ENCODE measurements at places on chromosomes 2 and 18. TPM values are rescaled to one million over a fixed set of nuclear protein-coding genes. Genes with fewer than 3 reads are reported as not detected.

The LYPD6 gene
- total RNA-seq, result 0.16 TPM

The KCNJ3 gene
- 1.6 TPM for total RNA-seq

DNA sequence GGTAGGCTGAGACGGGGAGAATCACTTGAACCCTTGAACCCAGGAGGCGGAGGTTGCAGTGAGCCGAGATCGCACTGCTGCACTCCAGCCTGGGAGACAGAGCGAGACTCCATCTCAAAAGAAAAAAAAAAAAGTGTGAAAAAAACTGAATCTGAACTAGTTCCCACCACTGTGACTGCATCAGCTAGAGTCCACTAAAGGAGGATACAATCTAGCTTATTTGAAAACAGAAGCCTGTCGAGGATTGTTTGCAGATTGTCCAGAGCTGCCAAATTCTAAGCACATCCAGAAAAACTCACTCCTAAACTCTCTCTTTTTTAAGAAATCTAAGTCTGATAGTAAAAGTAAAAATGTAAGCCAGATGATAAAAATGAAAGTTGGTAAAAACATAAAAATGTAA is 10.6 kb downstream of the GFPT1 start:
- H3K27me3 ChIP-seq, result no peaks in the 10 kb centered on the region
- H3K4me3 ChIP-seq, result no peak overlapping the region
- no peak overlapping the region for H3K27ac ChIP-seq
- no peaks in the 10 kb centered on the region for H3K4me1 ChIP-seq
- DNase-seq, result no peak

DNA sequence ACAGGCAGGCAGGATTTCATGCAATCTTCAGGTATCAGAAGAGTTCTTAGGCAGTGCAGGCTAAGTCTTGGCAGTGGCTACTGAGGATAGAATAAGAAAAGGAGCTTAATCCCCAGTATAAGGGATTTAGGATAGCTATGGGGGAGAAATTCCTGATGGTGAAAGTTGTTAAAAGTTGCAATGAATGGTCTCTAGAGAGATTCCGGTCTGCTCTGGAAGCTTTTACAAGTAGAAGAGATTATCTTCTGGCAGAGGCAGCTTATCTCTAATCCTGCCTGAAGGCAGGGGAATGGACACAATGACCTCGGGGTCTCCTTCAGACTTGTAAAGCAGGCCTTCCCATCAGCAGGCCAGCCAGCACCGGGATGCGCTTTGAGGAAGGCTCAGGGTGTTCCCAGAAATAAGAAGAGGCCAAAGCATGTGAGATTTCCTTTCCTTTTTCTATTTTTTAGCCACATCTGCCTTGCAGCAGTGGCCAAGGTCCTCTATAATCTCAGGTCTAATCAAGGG is 253.9 kb upstream of the KLHL29 start:
- peaks cover 4% of the 10 kb centered on the region for H3K4me1 ChIP-seq
- no peak overlapping the region for H3K27ac ChIP-seq
- H3K36me3 ChIP-seq, result no peaks in the 10 kb centered on the region
- DNase-seq, result no peak

The SPATA3 gene
- not detected for total RNA-seq

DNA sequence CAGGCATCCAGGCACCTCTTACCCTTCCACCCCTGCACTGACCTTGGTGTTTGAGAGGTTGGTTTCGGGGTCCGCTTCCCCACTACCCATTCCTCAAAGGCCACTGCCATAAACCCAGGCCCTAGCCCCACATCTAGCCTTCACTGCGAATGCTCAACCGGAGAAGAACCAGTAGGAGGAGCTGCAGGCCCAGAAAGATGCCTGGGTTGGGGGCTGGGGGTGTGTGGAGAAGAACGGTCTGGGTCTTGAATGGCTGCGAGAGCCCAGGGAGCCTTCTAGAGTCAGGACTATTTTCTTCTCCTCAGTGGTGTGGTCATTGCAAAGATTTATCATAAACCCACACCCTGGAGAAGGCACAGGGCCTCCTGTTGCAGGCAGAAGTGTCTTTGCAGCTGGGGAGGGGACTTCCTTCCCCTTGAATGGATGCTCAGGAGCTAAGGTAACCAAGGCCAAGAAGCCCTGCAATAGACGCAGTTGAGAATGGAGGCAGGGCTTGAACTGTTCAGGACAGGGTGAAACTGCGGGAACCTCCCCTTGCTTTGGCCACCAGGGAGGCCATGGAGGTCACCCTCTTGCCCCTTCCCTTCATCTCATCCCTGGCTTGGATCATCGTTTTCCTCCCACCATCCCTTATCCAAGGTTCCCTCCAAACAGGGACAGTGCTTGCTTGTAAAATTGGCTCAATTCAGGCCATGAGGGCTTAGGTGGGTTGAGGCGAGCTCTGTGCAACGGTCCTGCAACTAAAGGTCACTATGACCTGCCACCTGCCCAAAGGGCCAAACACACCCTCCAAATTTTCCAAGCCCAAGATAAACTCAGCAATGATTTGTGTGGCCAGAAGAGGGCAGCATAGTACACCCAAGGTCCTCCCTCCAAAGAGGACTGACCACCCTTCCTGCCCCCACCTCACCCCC is 20.9 kb downstream of the THNSL2 start:
- H3K4me3 ChIP-seq, result no peak overlapping the region
- no peaks in the 10 kb centered on the region for H3K4me1 ChIP-seq
- no peak overlapping the region for H3K27ac ChIP-seq
- DNase-seq, result no peak

DNA sequence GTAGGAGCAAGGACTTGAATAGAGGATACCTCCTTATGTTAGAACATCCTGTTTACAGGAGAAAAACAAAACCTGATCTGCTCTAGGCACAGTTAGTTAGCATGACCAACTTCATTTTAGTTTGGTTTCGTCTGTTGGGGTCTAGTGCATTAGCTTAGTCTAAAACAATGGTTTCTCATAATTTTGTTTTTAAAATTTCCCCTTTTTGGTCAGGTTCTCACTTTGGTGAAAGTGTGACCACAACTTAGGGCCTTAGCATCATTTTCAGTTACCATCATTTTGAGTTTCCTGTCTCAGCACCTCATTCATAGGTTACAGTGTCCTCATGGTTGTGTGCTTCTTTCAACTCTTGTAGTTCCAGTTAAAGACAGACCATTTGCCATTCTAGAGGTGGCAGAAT is 1277.0 kb upstream of the SLC39A10 start:
- H3K4me3 ChIP-seq, result no peak overlapping the region
- no peaks in the 10 kb centered on the region for H3K36me3 ChIP-seq
- H3K27ac ChIP-seq, result no peak overlapping the region

GRCh38 chr2:150441784-150442183 is 45.7 kb downstream of the RND3 start:
- no peaks in the 10 kb centered on the region for H3K27me3 ChIP-seq
- no peaks in the 10 kb centered on the region for H3K36me3 ChIP-seq
- no peaks in the 10 kb centered on the region for H3K4me1 ChIP-seq
- DNase-seq, result no peak
- no peak overlapping the region for H3K4me3 ChIP-seq

The TET3 gene
- total RNA-seq, result 13.2 TPM

GRCh38 chr18:23281626-23282436 is 146.5 kb downstream of the CABLES1 start:
- peak overlapping the region; percentile 88 for H3K27ac ChIP-seq
- no peaks in the 10 kb centered on the region for H3K27me3 ChIP-seq
- peaks cover 15% of the 10 kb centered on the region for H3K4me1 ChIP-seq
- H3K36me3 ChIP-seq, result no peaks in the 10 kb centered on the region
- DNase-seq, result peak; percentile 71

DNA sequence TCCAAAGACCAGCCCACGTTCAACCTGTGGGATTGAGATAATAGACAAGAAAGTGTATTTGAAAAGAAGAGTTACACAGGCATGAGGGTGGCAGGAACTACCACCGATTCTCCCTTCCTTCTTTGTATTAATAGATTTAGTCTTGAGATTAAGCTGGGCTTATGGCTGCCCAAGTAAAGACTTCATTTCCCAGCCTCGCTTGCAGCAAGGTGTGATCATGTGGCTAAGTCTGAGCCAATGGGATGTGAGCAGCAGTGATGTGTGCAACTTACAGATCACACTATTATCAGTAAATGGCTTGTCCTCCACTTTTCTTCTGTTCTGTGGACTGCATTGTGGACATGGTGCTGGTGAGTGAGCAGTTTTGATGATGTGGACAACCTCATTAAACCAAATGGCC is 101.7 kb downstream of the POLR1A start:
- no peaks in the 10 kb centered on the region for H3K36me3 ChIP-seq
- H3K27me3 ChIP-seq, result no peaks in the 10 kb centered on the region
- H3K27ac ChIP-seq, result no peak overlapping the region
- no peak overlapping the region for H3K4me3 ChIP-seq
- H3K4me1 ChIP-seq, result peaks cover 4% of the 10 kb centered on the region

DNA sequence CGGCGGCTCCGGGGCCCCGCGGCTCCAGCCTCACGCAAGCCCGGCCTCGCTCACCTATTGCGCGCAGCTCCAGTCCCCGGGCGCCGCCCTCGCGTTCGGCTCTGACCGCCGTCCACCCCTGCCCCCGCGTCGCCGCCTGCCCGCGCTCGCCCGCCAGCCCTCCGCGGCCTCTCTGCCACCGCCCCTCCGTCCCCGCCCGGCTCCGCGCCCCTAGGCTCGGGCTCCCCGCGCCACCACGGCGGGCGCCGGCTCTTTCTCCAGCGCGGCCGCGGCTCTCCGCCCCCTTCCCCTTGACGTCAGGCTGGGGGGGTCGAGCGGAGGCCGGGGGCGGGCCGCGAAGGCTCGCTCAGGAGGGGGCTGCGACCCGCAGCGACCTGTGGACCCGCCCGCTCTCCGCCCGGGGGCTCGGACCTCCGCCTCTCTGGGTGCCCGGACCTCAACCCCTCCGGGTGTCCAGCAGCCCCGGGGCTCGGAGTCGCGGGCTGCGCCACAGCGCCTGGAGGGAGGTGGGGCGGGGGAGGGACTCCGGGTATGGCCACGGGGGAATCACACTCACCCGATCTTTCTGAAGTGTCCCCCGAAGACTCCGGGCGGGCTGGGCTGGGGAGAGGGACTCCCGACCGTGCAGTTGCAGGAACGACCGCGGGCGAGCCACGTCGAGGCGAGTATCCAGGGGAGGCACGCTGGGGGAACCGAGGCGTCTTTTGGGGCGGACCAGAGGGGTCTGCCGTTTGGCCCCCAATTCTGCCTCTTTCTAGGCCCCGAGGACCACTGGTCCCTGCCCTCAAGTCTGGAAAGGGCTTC is at the start of gene SEMA4C:
Gene SEMA4C (minus strand): TSS at position 259 of the 804 bp plus-strand sequence. CDS start 2,194 bp downstream, outside the sequence.
- H3K36me3 ChIP-seq, result no peaks in the 10 kb centered on the region
- H3K4me3 ChIP-seq, result peak within 1 kb of the TSS; percentile 92
- H3K4me1 ChIP-seq, result peaks cover 10% of the 10 kb centered on the region
- DNase-seq, result peak; percentile 70
- H3K27ac ChIP-seq, result peak within 1 kb of the TSS; percentile 96

The EMX1 gene
- not detected for total RNA-seq

DNA sequence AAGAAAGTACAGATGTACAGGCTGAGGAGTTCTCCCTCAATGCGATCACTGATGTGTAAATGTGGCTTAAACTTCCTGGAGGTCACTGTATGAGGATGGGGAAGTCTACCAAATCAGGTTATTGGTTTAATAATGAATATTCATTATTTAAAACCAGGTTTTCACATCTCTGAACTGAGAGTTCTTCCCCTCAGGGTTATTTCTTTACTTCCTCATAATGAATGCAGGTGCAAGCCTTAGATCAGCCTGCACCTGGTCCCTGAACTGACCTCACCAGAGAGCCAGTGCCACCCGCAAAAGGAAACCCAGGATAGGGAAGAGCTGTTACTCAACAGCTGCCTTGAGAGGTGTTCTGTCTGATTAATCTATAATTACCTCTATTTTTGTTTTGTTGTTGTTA is 369.0 kb downstream of the EPHA4 start:
- no peak overlapping the region for H3K27ac ChIP-seq
- no peaks in the 10 kb centered on the region for H3K4me1 ChIP-seq
- H3K36me3 ChIP-seq, result no peaks in the 10 kb centered on the region

The SEPTIN2 gene
- total RNA-seq, result 321 TPM

The LCT gene
- not detected for total RNA-seq

GRCh38 chr2:45932278-45932975 is 281.0 kb downstream of the PRKCE start:
- H3K4me3 ChIP-seq, result no peak overlapping the region
- no peak overlapping the region for H3K27ac ChIP-seq
- no peak for DNase-seq
- H3K4me1 ChIP-seq, result peaks cover 3% of the 10 kb centered on the region
- H3K36me3 ChIP-seq, result no peaks in the 10 kb centered on the region
- no peaks in the 10 kb centered on the region for H3K27me3 ChIP-seq

GRCh38 chr2:231717281-231718171 is 9.2 kb downstream of the PTMA start:
- no peak overlapping the region for H3K4me3 ChIP-seq
- DNase-seq, result peak; percentile 45
- no peaks in the 10 kb centered on the region for H3K36me3 ChIP-seq
- H3K27me3 ChIP-seq, result no peaks in the 10 kb centered on the region

DNA sequence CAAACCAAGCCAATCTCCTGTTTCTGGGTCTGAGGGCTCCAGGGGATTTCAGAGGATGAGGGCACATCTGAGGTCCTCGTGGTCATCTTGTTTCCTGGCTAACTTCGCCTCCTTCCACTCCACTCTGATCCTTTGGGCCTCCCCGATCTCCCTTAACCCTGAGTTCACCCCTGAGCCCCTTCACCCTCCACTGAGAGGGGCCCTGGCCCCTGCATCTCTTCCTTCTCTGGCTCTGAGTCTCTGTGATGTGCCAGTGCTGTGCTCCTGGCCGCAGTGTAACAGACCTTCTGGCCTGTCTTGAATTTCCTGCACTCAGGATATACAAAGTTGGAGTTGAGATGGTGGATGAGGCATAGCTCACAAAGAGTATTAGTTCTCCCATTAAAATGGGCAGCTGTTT is 84.7 kb upstream of the BOD1L2 start:
- no peaks in the 10 kb centered on the region for H3K36me3 ChIP-seq
- H3K4me1 ChIP-seq, result no peaks in the 10 kb centered on the region
- no peak overlapping the region for H3K27ac ChIP-seq
- DNase-seq, result no peak

- H3K4me3 ChIP-seq, result no peak overlapping the region
- no peak for DNase-seq
- H3K4me1 ChIP-seq, result no peaks in the 10 kb centered on the region
- H3K27ac ChIP-seq, result no peak overlapping the region
- H3K36me3 ChIP-seq, result no peaks in the 10 kb centered on the region
Observed at GRCh38 chr2:40741532-40741931, 289.6 kb upstream of the SLC8A1 start.

DNA sequence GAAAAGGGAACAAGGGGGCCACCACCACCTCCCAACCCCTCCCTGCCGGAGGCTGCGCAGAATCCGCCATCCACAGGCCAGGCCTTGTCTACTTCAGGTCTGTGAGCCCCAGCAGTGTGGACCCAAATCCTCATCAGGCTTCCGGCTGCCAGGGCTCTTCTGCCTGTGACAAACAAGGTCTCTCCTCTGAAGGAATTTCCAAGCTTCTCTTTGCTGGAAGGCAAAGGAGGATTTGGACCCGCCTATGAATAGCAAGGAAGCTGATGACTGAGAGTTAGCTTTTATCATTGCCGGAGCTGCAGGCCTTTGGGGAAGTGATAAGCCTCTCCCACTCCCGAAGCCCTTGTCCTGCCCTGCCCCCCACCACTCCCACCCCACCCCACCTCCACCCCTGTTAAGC is 93.7 kb upstream of the SH3BP4 start:
- H3K27me3 ChIP-seq, result no peaks in the 10 kb centered on the region
- no peak overlapping the region for H3K4me3 ChIP-seq
- no peak for DNase-seq
- H3K4me1 ChIP-seq, result no peaks in the 10 kb centered on the region
- no peak overlapping the region for H3K27ac ChIP-seq

- no peaks in the 10 kb centered on the region for H3K27me3 ChIP-seq
- no peaks in the 10 kb centered on the region for H3K36me3 ChIP-seq
- no peak overlapping the region for H3K27ac ChIP-seq
- H3K4me1 ChIP-seq, result no peaks in the 10 kb centered on the region
- no peak overlapping the region for H3K4me3 ChIP-seq
Observed at GRCh38 chr2:107553539-107553938, 273.2 kb upstream of the RGPD4 start.
